Testis (tissue), 5 donors: ENCODE measurements at places on chromosomes 3 and 15. TPM values are rescaled to one million over a fixed set of nuclear protein-coding genes. Genes with fewer than 3 reads are reported as not detected.

The CCDC39 gene
- 7.4 TPM for total RNA-seq

The FBXW12 gene
- 2.0 TPM for total RNA-seq

DNA sequence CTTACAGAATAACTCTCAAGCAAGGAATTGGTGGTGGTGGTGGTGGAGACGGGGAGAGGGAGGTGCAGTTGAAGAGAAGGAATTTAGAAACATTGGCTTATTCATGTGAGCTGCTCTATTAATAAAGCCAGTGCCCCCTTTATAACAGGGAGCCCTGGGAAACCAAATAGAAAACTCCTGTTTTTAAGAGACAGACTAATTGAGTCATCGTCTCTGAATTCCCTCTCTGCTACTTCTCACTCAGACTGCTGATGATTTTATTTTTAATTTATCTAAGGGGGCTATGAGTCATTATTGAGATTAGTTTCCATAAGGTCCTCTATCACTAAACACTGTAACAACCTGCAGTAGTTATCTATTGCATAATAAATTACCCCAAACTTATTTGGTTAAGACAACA lies 145.9 kb upstream of the GALNT15 start:
- no peak for DNase-seq

GRCh38 chr3:55592572-55592971 lies 105.5 kb upstream of the WNT5A start:
- no peak for DNase-seq

DNA sequence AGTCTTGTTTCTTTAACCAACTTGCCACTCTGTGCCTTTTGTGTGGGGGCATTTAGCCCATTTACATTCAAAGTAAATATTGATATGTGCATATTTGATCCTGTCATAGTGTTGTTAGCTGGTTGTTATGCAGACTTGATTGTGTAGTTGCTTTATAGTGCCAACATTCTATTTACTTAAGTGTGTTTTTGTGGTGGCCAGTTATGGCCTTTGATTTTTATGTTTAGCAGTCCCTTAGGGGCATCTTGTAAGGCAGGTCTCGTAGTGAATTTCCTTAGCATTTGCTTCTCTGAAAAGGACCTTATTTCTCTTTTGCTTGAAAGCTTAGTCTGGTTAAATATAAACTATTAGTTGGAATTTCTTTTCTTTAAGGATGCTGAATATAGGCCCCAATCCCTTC lies 282.8 kb upstream of the NECTIN3 start:
- no peak for DNase-seq

The THSD4 gene
- 18.2 TPM for total RNA-seq

GRCh38 chr15:64235552-64235951 lies 72.7 kb upstream of the PPIB start:
- DNase-seq = no peak

DNA sequence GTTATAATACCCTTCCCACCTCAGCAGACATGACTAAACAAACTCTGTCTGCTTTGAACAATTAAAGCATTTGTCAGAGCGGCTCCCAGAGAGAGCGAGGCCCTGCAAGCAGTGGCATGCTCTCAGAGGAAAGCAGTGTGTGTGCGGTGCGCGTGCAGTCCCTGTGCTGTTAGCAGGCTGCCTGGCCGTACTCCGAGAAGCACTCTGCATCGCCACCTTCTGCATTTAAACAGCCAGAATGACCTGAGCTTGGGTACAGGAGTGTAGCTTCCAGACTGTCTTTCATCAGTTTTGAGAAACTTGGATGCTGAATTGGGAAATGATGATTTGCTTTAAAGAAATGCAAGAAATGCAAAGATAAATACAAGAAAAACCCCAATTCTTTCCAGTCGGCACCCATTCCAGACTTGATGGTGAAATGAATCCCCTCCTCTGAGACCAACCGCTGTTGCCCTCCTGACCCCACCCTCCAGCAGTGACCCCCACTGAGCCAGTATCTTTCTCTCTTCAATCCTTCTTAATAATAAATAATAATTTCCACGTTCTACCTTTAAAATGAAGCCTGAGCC lies 113.5 kb downstream of the VGLL4 start:
- DNase-seq = peak; percentile 66
